Activated CD4-positive, alpha-beta T cell treated with anti-CD3 and anti-CD28 coated beads, Interleukin-2, amount 50 U/mL, for 24 hours (primary cell): ENCODE measurements at places on chromosomes 5 and 9.
A peak's percentile ranks its signal among the peaks of the same experiment; 100 is the strongest.

DNA sequence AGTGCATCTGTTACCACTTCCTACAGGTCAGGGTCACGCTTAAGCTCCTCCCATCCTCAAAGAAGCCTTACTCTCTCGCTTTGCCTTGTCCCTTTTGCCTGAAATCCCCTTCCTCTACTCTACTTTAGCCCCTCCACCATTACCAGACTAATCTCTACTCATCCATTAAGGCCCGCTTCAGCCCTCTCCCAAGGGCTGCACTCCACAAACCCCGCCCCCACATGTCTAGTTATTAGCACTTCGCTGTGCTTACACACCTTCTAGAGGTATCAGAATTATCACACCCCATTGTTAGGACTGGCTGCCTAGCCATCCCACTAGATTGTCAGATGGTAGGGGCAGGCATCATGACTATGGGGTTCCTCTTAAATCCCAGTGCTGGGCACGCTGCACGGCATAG, 565.7 kb upstream of the WWC1 start:
- no peak for DNase-seq

DNA sequence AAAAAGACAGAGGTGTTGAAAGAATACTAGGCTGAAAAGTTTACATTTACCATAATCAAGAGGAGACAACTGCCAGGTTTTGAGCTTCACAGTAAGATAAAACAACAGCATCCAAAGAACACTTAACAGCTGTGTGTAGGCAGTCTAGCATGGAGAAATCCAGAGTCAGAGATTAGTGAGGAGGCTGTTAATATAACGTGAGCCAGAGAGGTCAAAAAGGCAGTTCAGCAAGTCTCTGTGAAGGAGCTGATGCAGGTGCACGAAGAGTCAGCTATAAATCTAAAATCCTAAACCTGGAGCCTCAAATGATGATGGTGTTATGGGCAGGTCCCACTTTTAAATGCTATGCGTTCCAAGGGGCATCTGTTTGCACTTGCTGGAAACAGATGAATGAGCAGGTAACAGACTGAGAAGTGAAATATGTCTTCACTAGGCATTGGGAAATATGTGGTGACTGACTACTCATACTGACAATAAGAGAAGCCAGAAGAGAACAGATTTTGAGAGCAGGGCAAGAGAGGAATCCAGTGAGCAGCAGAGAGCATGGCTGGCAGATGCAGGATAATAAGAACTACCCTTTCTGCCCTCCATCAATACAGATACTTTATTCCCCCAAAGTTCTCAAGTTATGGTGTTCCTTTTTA, 8.7 kb downstream of the APTX start:
- DNase-seq: no peak

DNA sequence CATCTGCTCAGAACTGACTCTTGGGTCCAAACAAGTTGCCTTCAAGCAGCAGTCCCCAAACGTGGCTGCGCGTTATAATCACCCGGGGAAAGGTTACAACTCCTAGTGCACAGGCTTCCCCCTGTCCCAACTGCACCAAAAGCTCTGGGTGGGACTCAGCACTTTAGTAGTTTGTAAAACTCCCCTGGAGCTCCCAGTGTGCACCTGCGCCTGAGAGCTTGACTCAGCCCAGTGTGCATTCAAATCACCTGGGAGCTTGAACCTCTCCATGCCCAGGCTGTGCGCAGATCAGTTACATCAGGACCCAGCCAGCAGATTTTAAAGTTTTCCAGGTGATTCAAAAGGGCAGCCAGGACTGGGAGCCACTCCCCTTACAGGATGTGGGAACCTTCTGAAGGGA, 151.4 kb downstream of the COL23A1 start:
- no peak for DNase-seq

- no peak for DNase-seq
Observed at GRCh38 chr9:89291741-89292140, 19.3 kb upstream of the CKS2 start.

DNA sequence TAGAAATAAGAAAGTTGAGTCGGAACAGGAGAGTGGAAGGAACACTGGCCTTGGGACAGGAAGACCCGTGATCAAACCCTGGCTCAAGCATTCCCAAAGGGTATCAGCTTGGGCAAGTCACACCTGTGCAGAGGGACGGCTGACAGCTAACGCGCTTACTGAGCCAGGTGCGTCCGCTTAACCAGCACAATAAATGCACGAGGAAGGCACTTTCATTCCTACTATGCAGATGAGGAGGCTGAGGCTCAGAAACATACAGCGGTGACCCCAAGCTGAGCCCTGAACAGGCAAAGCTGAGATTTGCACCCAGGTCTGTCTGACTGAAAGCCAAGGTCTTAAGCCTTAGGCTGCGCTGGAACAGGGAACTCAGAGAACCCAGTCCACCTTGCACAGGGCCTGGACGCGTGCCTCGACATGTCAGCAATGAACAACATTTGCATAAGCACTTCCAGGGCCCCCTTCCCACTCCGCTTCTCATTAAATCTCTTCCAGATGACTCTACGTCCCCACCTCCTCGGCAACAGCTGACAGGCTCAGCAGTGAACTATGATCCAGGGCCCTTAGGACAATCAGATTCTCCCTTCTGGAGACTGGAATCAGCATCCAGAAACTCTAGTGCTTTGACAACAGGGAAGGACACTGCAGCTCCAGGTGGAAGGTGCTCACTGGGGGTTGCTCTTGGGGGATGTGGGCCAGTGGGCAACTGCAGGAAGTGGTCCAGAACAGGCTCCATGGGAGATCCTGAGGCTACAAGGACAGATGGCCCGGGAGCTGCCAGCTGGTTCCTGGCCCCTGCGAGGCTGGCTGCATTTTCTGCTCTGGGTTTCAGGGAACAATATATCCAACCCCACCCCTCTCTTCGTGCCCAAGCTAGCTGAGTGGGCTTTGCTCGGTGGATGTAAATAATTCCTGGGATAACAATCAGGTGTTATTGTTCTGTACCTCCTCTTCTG, 35.2 kb downstream of the SH3PXD2B start:
- DNase-seq: no peak

- DNase-seq: no peak
Observed at GRCh38 chr5:53785924-53786323, 225.5 kb downstream of the NDUFS4 start.

- no peak for DNase-seq
Observed at GRCh38 chr5:79992891-79993657, 2.0 kb upstream of the MTX3 start.

- DNase-seq: no peak
Observed at GRCh38 chr5:132100672-132101261, 27.2 kb downstream of the CSF2 start.

DNA sequence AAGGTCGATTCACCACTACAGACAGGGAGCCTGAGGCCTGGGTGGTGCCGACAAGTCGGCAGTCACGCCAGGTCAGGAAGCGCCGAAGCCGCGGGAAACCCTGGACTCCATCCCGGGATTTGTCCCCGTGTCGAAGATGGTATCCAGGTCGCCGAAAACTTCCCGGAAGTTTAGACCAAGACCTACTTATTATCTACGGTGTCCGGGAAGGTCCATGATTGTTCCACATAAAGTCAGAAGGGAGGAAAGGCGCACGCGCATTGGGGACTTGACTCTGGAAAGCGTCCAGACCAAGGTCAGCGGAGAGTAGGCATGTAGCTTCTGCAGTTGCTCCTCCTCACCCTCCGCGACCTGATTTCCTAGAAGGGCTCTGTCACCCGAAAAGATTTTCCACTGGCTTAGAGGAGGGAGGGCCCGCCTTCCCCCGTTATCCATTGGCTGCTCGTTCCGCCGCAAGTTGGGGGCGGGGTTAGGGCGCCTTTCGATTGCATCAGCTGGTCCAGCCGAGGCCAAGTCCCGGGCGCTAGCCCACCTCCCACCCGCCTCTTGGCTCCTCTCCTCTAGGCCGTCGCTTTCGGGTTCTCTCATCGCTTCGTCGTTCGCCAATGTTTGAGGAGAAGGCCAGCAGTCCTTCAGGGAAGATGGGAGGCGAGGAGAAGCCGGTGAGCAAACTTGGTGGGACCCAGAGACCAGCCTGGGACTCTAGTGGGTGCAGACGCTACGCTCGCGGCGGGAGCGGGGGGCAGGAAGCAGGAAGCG, at the start of gene TARS1:
TSS of gene TARS1 (plus strand) at position 484 of the 759 bp plus-strand sequence. CDS start at position 606, 122 bp downstream.
- DNase-seq: peak; percentile 97

GRCh38 chr5:61625681-61626621, 293.9 kb downstream of the ZSWIM6 start:
- DNase-seq: no peak

DNA sequence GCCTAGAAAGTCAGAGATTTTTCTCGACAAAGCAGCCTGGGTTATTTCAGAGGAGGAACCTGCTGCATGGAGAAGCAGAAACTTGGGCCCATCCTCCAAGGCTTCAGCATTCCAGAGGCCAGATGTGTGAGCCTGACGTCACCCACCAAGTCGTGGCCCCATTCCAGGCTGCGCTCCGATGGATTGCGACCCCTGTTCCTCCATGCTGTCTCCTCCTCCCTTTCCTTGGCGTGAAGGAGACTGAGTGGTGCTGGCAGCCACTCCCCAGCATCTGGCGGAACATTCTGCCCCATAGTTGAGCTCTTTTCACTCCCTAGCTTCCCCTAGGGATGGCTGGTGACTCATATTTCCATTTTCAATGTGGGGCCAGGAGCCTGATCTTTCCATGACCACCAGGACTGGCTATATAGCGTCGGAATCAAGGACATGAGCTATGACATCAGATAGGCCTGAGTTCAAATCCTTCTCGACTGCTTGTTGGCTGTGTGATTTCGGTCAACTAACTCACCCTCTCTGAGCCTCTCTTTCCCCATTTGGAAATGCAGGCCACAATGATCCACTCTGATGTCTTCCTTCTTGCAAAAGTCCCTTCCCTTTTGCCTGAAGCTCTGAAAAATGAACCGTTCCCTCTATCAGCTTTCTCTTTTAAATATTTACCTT, 24.5 kb upstream of the DUSP1 start:
- no peak for DNase-seq

DNA sequence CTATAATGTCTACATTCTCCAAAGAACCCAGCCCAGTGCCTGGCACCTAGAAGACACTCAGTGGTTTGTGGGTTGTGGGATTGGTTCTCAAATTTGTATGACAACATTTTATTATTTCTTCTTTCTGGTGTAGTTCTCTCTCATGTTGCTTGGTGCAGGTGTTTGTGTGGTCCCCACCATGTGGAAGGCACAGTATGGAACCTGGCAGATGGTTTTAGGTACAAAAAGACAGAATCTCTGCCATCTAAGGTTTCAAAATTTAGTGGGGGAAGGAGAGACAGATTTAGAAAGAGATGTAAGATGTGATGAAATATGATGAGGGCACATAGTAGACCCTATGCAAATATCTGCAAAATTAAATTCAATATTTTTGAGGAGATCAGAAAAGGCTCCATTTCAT, 323.8 kb downstream of the CDK5RAP2 start:
- no peak for DNase-seq

- no peak for DNase-seq
Observed at GRCh38 chr9:123660691-123661466, 269.0 kb downstream of the DENND1A start.

GRCh38 chr5:96377597-96377996, 55.5 kb downstream of the PCSK1 start:
- DNase-seq: no peak

DNA sequence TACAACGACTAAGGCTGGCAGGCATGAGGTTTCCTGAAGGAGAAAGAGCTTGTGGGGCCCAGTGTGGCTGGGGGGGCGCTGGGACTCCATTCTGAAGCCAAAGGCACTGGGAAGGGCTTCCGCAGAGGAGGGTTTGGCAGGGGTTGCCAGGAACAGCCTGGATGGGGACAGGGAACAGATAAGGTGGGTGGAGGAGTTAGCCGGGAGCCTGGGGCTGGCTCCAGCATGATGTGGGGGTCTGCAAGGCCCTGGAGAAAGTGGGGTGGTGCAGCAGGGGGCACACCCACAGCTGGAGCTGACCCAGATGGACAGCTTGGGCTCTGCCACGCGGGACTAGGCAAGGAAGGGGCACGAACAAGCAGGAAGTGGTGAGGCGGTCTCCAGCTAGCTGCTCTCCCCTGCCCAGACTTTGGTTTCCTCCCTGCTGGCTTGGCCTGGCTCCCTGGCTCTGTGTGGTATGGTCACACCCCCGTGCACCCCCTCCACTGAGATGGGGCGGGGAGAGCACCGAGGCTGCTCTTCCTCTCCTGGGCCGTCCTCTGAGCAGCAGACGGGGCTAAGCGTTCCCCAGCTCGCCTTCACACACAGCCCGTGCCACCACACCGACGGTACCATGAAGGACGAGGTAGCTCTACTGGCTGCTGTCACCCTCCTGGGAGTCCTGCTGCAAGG, at the start of gene LTC4S:
TSS of gene LTC4S (plus strand) at position 519 of the 672 bp plus-strand sequence. CDS start at position 614, 95 bp downstream.
- no peak for DNase-seq

GRCh38 chr5:124461941-124462340, 284.5 kb downstream of the ZNF608 start:
- no peak for DNase-seq

GRCh38 chr5:170268884-170269283, 28.7 kb downstream of the LCP2 start:
- DNase-seq: no peak

GRCh38 chr5:93777620-93778019, 36.2 kb upstream of the POU5F2 start:
- DNase-seq: no peak

- no peak for DNase-seq
Observed at GRCh38 chr5:168802337-168802736, 223.2 kb upstream of the PANK3 start.

GRCh38 chr9:92426501-92427145, 2.4 kb upstream of the OMD start:
- no peak for DNase-seq

- no peak for DNase-seq
Observed at GRCh38 chr5:88746438-88746882, 136.5 kb downstream of the MEF2C start.

GRCh38 chr5:80300125-80300524, 19.7 kb upstream of the SPZ1 start:
- DNase-seq: no peak

- no peak for DNase-seq
Observed at GRCh38 chr5:159805021-159805420, 111.3 kb upstream of the ADRA1B start.

DNA sequence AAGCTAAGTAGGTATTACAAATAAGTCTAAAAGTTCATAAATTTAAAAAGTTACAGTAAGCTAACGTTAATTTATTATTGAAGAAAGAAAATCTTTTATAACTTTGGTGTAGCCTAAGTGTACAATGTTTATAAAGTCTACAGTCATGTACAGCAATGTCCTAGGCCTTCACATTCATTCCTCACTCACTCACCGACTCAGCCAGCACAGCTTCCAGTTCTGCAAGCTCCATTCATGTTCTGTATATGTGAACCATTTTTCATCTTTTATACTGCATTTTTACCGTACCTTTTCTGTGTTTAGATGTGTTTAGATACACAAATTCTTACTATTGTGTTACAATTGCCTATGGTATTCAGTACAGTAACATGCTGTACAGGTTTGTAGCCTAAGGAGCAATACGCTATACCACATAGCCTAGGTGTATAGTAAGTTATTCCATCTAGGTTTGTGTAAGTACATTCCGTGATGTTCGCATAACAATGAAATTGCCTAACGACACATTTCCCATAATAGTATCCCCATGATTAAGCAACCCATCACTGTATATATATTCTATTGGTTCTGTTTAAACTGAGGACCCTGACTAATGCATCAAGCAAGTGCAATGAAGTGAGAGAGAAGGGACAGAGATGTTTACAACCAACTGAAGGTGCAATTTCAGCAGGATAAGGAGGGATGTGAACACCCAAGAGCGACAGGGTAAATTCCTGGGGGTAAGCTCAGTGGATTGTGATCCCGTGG, 88.9 kb upstream of the TRIO start:
- DNase-seq: no peak
